ENCODE measurements at places on chromosomes 12 and 14.

- no peak for DNase-seq
These were observed 64.8 kb upstream of the E2F7 start for GRCh38 chr12:77130193-77130592.

DNA sequence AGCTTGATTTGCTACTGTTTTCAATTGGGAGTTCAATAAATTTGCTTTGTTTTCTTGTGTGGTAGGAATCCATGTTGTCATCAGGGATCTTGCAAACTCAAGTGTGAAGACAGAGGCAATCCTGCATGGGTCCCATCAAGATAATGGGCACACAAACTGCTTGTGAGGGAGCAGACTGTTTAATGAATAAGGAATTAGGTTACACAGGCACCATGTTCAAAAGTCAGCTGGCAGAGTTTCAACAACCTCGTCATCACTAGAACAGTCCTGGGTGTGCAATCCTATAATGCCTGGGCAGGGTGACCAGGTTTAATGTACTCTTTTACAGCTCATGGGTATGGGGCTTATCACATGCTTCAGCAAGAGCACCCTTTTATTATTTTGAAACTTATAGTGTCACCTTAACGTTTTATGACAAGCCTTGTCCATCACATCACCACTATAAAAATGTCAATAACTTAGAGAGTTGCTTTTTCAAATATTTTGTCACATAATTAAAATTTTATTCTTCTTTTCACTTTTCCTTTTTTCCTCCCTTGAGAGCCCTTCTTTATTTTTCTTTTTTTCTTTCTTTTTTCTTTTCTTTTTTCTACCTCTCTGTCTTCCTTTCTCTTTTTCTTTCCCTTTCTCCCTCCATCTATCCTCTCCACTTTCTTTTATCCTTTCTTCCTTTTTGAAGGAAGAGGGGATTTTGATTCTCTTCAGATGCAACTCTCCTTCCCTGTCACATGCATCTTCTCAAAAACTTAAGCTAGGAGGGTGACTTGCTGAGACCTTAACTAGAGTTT lies 252.2 kb upstream of the ATP2B1 start:
- peak; percentile 18 for DNase-seq

DNA sequence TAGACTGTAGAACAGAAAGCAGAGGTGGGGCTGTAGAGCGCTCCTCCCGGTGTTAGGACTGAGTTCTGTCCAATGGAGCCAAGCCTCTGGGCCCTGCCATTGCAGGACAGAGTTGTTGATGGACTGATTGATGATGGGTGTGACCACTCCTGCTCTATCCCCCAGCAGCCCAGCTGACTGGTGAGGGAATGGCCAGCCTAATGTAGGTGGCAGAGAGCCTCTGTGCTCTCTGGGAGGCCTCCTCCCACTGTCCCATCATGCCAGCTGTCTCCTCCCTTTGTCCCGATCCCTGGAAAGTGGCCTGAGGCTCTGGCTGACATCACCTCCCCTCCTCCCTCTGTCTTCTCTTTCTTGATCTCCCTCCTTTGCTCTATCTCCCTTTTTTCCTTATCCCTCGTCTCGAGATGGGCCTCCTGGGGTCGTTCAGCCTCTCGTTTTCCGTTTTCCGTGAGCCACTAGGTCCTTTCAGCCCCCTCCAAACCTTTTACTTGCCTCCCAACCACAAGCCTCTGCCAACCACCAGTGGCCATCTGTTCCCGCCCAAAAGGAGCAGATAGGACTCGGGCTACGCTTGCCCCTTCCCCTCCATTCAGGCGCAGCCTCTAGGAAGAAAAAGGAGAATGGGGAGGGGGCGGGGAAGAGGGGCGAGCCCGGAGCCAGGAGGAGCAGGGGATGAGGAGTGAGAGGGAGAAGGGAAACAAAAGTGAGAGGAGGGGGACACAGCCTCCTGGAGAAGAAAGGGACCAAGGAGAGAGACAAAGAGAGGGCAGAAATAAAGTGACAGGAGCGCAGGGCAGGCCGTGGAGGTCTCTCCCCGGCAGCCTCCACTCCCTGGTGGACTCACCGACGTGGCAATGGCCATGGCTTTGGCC lies 572 bp downstream of the EFS start:
- no peak for DNase-seq

- DNase-seq = no peak
These were observed 34.7 kb downstream of the GPR19 start for GRCh38 chr12:12661086-12661856.

DNA sequence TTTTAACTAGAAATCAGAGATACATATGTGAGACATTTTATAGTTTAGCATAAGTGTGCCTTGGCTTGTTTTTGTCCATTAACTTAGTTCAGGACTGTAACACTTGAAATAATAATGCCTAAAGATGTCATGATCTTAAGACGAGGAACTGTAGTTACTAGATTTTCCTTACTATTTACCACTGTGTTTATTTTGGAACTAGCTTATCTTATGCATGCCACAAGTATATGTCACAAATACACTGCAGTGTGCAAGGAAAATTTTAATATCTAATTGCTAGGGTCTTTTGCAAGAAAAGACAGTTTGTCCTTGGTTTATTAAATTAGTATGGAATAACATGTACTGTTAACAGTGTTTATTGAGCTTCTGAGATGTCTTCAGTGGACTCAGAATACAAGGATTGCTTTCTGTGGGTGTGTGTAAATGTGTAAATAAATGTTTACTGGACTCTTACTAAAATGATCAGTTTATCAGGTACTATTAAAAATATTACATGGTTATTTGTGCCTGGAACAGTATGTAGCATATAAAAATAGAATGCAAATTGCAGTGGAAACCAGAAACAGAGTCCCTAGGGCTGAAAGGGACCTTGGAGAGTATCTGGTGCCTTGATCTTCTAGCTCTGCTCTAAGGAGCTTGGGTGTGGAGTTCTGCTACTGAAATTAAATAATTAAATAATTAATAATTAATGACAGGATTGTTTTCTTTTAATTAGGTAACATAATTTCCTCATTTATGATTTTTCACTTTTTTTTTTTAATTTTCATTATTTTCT lies 58.1 kb downstream of the FGD4 start:
- DNase-seq = no peak

Data from activated T-cell treated with anti-CD3 and anti-CD28 coated beads, Interleukin-2, amount 50 U/mL, for 72 hours (primary cell).